ENCODE measurements at places on chromosomes 4 and X.
A peak's percentile ranks its signal among the peaks of the same experiment; 100 is the strongest.

- DNase-seq: no peak
These were observed 20.3 kb upstream of the MSX1 start for GRCh38 chr4:4838936-4839810.

GRCh38 chr4:37946503-37947179 lies 13.6 kb upstream of the PTTG2 start:
- no peak for DNase-seq

DNA sequence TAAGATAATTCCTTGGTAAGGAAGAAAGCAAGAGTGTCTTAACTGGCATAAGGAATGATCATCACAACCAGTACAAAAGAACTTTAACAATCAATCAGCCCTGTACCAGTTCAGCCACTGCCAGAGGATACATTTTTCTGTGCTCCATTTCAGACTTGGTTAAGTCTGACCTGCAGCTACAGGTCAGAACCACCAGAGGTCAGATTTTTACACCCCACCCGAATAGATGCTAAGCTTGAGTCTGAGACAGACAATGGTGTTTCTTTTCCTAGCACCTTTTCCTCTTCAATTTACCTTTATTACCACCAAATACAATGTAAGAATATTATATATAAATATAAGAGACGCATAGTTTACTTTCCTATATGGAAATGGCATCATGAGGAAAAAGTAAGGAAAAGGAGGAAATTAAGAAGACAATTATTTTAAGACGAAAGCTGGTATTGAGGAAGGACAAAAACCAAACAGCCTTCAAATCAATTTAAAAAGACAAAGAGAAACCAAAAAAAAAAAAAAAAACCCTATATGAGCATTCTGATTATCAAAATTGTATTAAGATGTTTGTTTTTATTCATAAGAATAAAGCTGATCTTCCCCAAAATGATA lies 215.3 kb upstream of the TTC29 start:
- peak; percentile 67 for DNase-seq

DNA sequence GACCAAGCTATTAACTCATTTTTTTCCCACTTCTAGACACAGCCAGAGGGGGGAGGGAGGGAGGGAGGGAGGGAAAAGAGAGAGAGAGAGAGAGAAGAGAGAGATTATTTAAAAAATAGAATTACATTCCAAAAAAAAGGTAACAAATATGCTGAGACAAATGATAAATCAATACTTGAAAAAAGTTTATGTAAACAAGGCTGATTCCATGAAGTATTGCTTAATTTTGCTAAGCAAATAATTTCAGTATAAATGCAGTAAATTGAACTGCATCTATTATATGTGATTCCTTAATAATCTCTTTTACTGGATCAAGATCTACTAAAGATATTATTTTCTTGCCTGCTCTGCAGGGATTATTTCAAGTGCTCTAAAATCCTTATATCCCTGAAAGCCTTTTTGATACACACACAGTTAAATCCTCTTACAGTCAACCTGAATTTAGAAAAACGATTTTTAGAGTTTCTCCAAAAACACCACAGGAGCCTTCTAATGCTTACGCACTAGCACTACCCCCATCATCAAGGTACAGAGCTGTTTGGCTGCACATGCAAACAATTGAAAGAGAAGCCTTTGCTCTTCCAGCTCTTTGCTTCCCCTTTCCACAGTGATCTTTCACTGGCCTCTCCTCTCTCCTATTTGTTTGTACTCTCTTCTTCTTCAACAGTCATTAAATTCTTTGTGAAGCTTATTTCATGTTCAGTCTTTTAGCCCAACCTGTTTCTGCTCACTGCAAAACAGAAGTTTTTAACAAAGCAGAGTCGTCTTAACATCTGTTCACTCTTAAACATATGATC lies 426.3 kb upstream of the FAM241A start:
- peak; percentile 36 for DNase-seq

DNA sequence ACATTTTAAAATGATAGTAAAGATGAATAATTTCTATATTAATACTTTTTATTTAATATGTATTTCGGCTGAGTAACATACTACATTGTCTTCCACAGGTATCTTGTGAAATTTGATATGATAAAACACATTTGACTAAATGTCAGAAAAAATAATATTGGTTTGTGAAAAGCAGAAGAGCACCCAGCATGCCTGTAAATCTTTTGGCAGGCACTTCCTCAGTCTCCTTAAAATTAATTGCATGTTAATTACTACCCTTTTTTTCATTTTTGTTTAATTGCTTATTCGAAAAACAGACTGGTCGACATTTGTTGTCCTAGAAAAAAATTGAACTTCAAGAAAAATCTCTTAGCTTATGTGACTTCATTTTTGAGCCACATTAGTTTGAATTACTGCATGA lies 40.6 kb downstream of the CLCN3 start:
- DNase-seq: no peak

- DNase-seq: no peak
These were observed 18.0 kb upstream of the MND1 start for GRCh38 chr4:153326513-153326912.

DNA sequence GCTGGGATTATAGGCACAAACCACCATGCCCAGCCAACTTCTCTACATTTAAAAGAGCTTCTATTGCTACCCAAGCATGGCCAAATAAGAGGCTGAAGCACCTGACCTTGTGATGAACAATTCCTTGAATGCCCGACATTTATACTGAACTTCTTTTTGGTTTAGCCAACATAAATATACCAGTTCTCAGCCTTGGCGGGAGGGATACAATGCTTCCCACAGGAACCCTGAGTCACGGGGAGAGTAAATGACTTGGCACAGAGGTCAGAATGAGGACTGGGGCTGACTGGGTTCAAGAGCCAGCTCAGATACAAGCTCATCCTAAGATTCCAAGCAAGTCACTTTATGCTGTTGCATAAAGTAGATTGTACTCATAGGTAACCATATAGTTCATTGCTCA lies 6.1 kb downstream of the HOPX start:
- DNase-seq: no peak

GRCh38 chr4:6619466-6620255 lies 20.8 kb upstream of the MRFAP1 start:
- DNase-seq: no peak

GRCh38 chr4:107693132-107693531 lies 26.9 kb downstream of the PAPSS1 start:
- no peak for DNase-seq

DNA sequence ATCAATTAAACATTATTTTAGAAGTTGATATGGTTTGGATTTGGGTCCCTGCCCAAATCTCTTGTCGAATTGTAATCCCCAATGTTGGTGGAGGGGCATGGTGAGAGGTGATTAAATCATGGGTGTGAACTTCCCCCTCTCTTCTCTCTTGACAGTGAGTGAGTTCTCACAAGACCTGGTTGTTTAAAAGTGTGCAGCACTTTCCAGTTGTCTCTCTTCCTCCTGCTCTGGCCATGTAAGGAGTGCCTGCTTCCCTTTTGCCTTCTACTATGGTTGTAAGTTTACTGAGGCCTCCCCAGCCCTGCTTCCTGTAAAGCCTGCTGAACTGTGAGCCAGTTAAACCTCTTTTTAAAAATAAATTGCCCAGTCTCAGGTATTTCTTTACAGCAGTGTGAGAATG lies 141.4 kb downstream of the GALNTL6 start:
- no peak for DNase-seq

DNA sequence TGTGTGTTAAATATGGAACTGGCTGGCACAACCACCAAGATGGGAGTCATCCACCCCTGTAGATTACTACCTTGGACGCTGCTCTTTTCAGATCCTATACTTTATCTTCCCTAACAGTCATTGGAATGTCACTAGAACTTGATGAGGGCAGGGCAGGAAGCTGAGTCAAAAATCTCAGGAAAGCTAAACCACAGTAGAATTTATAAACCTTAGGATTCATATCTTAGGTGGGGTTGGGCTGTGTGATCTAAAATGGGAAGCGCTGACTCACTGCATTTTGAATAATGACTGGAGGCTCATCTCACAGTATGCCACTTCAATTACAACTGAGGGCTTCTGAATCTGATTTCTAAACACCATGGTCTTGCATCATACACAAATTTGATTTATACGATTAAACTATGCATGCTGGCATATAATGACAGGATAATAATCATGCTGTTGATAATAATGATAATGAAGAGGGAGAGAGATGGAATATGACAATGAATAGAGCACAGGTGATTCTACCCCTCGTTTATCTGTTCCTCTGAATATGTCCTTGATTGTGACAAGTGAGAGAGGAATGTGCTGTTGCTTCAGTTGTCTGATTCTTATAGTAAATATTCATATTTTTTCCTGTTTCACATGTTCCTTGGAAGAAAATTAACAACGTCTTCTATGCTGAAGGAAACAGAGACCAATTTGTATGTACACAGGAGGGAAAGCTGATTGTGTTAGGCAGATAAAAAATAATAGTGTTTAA lies 270.3 kb upstream of the HS3ST1 start:
- no peak for DNase-seq

GRCh38 chr4:147194114-147194513 lies 248.4 kb upstream of the TTC29 start:
- no peak for DNase-seq

GRCh38 chr4:74072739-74073138 lies 26.3 kb downstream of the CXCL2 start:
- DNase-seq: no peak

DNA sequence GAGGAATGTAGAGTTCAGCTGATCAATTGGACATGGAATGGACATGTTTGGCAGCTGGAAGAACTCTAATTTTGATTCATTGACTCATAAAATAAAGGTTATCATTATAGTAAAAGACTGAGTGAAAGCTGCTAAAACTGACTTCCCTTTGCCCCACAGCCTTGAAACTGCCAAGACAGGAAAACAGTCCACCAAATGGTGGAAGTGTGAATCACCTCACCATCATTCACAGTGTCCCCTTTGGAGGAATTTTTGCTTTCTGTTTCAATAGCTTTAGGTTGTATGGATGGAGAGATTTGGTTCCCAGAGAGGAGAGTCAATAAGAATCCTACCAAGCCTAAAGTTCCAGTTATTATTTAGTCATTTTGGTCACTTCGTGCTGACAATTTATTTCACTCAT lies 20.8 kb upstream of the FREM3 start:
- DNase-seq: no peak

DNA sequence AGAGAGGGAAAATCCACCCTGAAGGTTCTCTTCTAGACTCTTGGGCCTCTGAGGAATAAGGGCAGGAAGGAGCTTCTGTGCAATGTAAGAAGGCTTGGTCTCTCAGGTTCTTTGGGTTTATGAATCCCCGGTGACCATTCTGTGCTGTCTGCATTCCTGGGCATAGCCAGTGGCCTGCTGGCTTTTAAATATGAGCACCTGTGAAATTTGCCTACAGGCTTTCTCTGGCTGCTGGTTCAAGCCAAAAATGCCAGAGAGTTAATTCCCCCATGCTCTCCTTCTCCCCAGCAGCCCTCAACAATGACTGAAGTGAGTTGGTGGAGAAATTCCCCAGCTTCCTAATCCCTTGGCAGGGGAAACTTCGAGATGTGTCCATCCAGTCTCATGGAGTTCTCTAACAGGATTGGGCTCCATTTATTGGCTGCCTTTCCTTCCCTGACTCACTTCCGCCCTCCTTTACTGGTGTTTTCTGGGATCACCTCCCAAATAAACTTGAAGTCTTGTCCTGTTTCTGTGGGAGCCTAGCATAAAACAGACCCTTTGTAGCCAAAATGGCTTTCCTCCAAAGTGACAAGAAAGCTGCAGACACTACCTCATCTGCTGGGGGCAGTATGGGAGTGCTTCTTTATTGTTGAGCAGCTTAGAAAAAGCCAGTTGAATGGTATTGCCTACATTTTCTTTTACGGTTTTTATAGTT lies 179.4 kb upstream of the CASK start:
- no peak for DNase-seq

GRCh38 chr4:19126903-19127302 lies 1105.3 kb upstream of the LCORL start:
- DNase-seq: no peak

- DNase-seq: peak; percentile 17
These were observed 799.1 kb downstream of the FSTL5 start for GRCh38 chr4:161364681-161365080.

- no peak for DNase-seq
These were observed 6.7 kb upstream of the RUFY3 start for GRCh38 chr4:70715097-70715496.

DNA sequence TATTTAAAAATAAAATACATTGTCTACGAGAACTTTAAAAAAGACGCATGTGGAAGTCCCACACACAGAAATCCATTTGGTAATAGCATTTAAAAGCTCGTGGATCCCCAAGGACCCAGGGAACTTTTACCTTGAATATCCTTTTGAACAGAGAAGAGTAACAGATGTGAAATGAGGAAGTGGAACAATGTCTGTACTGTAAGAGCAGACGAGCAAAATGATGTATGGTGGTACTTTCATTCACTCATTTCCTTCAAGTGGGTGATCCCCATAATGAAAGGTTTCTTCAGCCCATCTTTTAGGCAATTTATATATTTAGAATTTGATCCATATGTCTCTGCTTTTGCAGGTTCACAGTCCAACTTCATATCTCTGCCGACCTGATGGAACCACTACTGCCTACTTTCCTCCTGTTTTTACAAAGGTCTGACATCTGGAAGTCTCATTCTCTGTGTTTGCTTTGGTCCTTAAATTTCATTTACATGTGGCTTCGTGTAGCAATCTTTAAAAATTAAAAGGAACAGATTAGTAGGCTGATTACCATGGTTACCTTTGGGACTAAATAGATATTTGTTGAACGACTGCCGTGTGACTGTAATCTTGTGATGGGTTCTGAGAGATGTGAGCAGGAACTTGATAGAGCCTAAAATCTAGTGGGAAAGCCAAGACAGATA lies 188.4 kb downstream of the PALLD start:
- no peak for DNase-seq

DNA sequence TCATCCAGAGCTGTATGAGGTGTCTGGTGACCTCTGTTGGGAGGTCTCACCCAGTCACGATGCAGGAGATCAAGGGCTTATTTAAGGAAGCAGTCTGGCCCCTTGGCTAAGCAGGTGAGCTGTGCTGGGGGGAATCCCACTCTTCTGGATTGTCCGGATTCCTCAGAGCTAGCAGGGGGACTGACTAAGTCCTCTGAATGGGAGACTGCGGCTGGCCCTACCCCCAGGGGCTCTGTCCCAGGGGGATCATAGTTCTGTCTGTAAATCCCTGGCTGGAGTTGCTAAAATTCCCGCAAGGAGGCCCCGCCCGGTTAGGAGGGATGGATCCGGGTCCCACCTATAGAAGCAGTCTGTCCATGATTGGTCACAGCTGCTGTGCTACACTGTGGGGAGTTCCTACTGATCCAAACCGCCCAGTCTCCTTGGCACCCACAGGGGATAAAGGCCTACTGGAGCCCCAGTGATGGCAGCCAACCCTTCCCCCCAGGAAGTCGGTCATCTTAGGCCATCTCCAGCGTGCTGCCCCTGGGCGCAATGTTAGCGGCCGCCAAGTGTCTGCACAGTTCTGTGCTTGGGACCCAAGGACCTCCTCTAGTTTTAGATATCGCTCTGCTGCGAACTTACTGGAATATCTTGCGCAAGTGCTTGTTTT lies 118.2 kb upstream of the KLF8 start:
- DNase-seq: no peak
